ENCODE measurements at places on chromosomes 3 and 15.

DNA sequence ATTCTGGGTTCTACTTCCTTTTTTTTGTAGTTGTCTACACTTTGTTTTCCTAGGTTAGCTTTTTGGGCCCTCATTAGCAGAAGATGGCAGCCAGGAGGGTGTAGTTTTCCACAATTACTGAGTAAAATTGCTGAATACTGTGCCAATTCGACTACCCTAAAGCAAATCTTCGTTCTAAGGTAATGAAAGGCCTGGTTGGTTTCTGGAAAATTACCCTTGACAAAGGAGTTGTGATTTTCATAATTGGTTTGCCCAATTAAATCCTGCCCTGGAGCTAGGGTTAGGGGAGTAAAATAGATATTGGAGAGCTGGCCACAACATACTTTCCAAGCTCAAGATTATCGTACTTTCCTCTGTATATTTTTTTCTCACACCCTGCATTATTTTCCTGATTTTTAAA is 293.0 kb downstream of the OXSM start:
- no peak for DNase-seq

GRCh38 chr15:66883284-66883911 is 181.4 kb downstream of the SMAD6 start:
- DNase-seq = peak; percentile 50

DNA sequence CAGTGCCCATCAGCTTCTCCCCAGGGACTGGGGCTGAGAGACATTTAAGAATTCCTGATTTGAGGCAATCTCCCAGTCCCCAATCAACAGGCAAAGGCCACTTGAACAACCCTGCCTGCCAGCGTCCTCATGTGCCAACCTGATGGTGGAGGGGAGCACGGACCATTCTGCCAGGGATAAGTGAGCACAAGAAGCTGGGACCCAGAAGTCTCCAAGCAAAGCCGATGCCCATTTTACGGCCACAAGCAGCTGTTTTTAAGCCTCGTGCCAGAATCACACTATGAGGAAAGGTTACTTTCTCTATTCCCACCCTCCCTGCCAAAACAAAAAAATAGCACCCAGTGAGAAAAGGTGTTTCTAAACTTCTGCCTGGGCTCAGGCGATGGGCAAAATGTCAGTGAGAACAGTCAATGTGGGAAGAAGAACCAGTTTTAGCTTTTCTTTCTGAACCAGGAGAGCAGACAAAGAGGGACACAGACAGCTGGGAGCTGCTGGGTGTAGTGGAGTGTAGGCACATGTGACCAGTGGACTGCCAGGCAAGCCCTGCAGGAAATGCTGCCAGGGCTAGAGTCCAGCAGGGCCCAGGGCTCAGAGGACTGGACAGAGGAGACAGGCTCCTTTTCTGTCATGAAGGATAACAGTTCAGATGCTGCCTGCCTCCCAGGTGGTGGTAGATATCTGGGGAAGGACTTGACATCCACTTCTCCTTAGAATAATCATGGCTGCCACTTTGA is 57.7 kb downstream of the ATP2B2 start:
- peak; percentile 24 for DNase-seq

GRCh38 chr3:30951826-30952225 is 57.4 kb upstream of the GADL1 start:
- DNase-seq = no peak

DNA sequence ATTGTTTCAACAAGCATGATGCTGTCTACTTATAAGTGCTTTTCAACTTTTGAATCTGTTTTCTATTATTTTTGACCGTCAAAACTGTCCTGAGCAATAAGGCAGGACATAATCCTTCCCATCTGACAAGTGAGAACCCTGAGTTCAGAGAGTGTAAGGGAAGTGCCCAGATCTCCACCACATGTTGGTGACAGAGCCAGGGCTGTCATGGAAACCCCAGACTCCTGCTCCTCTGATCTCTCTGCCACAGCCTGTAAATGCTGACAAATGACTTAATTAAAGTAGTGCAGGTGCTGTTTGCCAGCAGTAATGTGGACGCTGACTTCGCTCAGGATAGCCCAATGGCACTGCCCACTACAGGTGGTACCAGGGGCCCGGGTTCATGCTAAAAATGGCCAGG is 40.3 kb downstream of the SPSB4 start:
- DNase-seq = no peak

DNA sequence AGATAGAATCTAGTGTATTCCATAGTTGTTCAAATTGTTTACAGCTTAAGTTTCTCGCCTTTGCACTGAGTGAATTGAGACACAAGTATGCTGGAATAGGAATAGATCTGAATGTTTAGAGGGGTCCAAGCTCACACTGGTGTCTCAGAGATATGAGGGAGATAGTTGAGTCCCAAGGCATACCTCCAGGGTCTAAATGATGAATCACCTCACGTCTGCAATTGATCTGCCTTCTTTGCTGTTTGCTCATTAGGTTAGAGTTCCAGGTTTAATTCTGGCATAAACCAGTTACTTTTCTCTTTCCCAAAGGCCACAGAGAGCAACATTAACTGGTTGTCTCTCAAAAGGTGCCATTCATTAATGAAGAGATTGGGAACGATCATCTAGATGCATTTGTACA is 106.3 kb upstream of the MME start:
- no peak for DNase-seq

DNA sequence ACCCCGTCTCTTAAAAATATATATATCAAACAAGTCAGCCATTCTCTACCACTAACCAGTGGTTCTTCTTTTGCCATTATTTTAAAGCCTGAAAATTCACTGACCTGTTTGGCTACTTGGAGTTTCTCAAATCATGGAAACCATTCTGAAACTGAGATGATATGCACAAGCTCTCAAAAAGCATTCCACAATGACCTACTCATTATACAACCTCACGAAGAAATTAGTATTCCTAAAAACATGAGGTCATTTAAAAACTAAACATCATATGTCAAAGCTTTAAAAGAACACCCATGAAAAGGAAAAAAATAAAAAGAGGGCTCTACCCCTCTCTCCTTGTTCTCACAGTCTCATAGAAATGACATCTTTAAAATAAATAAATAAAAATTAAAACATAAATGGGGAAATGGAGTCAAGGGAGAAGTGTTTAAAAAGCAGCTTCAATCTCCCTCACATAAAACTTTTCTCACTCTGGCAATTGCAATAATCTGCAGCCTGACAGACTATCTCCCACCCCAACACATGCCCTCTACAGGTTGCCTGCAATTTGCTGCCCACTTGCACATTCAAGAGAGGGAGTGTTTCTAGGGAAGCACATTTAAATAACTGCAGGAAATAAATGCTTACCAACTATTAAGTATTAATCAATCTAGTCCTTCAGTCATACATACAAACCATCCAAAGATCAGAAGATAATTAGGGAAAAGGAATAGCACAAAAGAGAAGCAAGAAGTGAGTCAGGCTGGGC is 73.3 kb downstream of the TRANK1 start:
- no peak for DNase-seq

- DNase-seq = no peak
These were observed 218.8 kb downstream of the OSBPL10 start for GRCh38 chr3:31762097-31762764.

DNA sequence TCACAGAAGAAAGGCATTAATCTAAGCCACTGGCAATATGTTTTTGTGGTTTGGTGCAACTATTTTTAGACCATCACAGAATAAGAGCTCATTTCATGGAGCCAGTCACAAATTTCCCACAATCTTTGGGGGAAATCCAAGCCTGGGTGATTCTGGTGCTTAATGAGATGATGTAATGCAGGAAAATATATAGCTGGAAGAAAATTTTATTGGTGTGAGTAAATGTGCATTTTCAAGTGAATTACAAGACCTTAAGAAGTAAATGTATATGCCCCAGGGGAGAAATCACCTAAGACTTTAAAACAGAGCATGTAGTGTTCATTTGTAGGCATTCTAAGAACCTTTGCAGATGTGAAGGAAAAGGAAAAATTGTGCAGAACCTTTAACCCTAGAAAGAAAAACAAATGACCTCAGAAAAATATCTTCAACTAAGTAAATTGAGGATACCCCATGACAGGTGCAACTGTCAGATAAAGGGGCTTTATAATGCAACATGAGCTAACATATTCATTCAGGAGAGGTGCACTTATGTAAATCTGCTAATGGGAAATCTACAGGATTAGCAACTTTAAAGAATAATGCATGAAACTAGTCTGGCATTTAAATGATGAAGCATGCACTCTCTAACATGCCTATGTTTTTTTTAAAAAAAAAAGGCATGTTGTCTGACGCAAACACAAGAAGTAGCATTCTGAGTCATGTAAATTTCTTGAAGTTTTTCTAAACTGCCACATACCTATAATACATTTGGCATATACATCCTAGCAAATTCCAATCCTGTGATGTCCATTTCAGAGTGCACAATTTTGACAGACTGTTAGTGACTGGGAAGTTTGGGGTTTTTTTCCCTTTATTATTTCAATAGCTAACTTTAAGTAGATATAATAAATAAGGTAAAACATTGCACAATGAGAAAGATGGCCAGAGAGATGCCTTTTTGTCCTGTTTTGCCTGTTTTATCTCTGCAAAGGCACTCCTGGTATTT is 105.1 kb downstream of the MEX3B start:
- DNase-seq = no peak

GRCh38 chr3:154121701-154122551 is 736 bp downstream of the ARHGEF26 start:
- no peak for DNase-seq

- DNase-seq = no peak
These were observed 40.4 kb upstream of the CHRNB4 start for GRCh38 chr15:78681281-78682003.

DNA sequence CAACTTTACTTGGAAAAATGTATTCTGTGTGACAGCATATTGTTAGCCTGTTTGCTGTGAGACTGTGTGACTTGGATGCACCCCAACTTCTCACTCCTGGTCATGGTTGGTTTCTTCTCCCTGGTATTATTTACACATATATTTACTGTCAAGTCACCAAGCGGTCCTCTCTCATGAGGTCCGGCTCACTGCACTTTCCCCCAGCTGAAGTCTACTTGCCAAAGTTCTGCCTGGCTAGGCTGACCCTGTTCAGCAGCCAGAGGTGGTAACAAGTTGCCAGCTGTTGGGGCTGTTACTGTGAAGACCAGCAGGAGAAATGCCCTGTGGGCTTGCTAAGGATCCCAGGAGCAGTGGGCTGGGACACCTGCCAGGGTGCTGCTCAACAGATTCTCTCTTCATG is 337.5 kb downstream of the MFSD1 start:
- DNase-seq = no peak

DNA sequence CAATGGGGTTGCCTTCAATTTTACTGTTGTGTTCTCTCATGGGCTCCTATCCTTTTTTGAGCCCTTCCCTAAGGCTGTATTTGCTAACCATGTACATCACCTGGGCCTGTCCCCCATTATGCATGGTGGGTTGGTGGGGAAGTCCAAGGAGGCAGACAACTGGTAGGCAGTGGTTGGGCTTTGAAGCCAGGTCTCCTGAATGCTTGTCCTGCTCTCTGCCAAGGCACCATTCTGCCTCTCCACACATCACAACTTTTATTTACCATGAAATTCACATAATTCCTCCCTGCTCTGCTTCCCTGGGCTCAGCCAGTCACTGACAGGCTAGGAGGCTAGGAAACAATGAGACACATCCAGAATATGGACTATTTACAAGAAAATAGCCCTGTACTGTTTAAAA is 41.0 kb upstream of the COPB2 start:
- DNase-seq = no peak

- no peak for DNase-seq
These were observed 41.5 kb downstream of the PRKCD start for GRCh38 chr3:53202331-53203015.

GRCh38 chr15:93982226-93982727 is 249.1 kb upstream of the MCTP2 start:
- peak; percentile 48 for DNase-seq

DNA sequence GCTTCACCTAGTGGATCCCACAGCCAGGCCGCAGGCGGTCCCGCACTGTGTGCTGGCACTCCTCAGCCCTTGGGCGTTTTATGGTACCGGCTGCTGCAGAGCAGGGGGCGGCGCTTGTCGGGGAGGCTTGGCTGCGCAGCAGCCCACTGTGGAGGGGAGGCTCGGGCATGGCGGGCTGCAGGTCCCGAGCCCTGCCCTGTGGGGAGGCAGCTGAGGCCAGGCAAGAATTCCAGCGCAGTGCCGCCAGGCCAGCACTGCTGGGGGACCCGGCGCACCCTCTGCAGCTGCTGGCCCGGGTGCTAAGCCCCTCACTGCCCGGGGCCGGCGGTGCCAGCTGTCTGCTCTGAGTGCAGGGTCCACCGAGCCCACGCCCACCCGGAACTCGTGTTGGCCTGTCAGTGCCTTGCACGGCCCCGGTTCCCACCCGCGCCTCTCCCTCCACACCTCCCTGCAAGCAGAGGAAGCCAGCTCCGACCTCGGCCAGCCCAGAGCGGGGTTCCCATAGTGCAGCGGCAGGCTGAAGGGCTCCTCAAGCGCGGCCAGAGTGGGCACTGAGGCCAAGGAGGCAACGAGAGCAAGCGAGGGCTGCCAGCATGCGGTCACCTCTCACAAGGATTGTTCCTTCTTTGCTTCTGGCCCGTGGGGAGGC is 435.0 kb upstream of the ATP10A start:
- DNase-seq = no peak

GRCh38 chr15:83066034-83066733 is 868 bp downstream of the BTBD1 start:
- no peak for DNase-seq

DNA sequence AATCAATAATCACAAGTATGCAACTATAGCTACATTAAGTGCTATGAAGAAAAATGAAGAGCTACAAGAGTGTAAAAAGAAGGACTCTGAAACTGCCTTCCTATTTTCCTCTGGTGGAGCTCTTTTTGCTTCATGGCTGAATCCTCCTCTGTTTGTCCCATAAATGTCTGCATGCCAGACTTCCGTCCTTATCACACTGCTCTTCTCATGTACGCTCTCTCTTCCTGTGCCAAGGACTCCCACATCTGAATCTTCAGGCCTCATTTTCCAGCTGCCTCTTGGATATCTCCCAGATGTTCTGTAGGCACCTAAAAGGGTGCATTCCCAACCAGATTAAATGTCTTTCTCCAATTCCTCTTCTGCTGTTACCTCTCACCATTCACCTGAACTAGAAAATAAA is 123.7 kb downstream of the MECOM start:
- no peak for DNase-seq

- no peak for DNase-seq
These were observed 43.9 kb upstream of the CLRN1 start for GRCh38 chr3:151016478-151016795.

All from pons (tissue), 1 donor.